CD4-positive, alpha-beta T cell treated with Interleukin-4 for 4 hours (primary cell): ENCODE measurements at places on chromosomes 7 and 10.

DNA sequence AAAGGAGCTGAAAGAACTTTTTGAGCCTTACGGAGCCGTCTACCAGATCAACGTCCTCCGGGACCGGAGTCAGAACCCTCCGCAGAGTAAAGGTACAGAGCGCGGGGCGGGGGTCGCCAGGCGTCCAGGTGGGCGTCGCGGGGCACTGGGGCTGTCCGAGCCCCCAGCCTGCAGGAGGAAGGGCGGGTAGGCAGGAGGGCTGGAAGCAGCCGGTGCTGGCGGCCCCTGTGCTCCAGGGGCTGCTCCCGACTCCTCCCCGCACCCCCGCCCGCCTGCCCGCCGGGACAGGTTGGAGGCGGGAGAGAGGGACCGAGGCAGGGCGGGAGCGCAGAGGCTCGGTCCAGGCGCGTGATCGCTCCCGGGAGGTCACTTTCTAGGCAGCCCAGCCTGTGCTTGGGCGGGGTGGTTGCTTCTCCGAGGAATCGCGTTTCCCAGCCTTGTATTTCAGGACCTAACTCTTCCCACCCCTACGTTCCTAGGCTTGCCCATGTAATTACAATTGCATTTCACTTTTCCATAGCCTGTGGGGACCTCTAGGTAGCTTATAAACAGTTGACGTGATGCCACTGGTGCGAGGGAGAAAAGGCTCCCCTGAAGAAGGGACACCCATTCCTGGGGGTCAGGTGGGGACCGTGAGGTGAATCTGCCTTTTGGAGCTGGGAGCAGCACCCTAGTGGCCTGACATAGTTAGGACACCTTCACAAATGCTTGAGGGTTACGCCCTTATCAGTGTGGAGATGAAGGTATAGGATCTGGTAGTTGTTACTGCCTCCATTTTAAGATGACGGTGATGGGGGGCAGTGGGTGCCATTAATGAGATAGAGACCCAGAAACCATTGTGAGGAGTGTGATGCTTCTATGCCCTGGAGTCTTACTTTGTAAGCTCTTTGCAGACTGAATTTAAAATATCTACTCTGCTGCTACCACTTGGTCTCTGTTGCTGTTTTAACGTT lies 148.2 kb downstream of the CELF2 start:
- peak; percentile 91 for DNase-seq

DNA sequence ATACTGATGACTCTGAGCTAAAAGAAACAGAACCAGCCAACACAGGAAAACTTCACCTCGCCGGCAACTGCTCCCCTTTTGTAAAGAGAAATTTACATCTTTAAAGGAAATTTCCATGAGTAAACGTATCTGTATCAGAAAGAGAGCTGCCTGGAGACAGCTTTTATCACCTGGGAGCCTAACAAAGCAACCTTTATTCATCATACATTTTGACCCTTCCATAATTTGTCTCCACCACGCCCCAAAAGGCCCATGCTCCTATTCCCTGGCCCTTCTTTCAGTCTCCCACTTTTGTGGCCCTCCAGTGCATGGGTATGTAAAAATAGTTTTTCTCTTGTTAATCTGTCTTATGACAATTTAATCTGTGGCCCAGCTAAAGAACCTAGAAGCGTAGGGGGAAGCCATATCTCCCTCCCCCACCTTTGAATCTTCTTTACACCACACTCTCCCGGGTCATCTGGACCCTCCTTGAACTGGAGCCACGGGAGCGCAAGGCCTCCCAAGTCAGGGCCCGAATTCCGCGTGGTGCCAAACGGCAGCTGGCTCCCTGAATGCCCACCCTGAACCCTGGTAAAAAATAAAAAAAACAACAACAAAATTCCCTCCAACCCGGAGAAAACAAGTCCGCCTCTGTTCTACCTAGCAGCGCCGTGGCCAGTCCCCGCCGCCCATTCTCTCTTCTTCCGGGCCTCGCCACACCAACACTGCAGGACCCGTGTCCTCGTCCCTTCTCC lies 15.4 kb upstream of the FKBP9 start:
- no peak for DNase-seq

DNA sequence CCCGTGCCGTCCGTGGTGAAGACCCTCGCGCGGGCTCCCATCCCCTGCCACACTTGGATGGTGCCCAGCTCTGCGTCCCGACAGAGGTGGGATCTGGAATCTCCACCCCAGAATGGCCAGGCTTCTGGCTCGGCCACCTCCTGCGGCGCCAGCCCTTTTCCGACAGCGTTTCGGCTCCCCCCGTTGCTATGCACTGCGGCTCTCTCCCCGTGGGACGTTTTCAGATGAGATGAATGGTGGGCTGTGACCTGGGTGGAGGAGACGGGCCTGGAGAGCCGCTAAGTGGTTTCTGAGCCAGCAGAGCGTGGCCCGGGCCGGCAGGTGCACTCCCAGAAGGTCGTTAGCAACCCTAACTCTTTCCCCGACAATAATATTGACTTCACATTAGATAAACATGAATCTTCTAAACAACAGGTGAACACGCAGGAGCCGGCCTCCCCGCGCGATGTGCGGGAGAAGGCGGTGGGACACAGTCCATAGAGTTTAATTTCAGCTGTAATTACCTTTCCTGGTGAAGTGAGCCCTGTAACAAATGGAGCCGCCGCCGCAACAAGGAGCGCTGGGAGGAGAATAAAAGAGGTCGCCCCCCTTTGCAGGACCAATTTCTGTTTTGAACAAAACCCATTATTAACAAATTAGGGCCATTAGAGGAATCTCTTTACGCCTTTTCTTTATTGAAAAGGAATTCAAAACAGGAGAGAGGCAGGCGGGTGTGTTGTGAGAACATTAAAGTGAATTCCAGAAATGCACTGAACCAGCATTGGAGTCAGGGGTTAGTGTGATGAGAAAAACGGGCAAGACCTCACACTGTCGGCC lies 294.3 kb upstream of the PFKP start:
- no peak for DNase-seq

- DNase-seq, result no peak
Observed at GRCh38 chr10:86057708-86058107, 308.9 kb downstream of the GRID1 start.

DNA sequence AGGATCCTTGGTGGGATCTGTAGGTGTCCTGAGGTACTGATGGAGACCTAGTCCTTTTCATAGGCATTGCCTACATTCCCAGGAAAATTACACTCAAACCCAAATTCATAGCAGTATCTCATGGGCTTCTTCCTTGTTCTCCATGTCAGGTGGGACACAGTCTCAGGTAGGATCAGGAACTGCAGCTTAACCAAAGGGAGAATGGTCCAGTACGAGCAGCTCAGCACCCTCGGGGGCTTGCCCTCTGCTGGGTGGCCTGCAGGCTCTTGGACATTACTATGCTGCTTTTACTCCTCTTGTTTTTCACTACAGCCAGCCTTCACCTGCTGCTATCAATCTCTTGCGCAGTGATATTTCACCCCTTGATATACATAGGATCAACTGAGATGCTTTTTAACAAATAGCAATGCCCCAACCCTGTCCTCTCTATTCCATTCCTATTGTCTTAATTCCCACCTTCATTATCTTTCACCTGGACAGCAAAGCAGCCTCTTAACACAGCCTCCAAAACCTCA lies 28.6 kb downstream of the PLA2G12B start:
- no peak for DNase-seq

DNA sequence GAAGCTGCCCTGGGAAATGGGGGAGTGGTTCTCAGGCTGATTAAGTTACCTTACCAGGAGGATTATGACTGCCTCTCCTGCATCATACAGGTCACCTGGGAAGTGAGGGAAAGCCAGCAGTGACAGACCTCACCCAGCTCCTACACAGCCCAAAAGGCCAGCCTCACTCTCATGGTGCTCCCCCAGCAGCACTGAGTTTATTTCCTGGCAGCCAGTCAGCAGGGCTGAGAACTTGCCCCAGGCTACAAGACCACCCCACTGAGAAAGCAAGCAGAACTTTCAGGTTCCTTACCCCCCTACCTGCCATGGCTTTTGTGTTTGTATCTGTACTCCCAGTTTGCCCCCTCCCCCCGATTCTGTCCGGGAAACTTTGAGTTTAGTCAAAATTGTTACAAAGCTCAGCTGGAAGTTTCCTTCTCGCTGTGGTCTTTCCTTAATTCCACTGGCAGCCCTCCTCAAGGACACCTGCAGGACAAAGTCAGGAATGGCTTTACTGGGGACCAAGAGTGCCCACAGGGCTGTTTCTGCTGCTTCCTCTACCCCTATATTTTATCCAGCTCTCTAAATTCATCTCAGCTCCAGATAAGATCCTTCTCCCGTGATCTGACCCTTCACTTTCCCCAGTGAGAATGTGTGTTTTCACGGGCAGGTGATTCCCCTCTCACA lies 649.8 kb upstream of the MBL2 start:
- DNase-seq, result no peak

DNA sequence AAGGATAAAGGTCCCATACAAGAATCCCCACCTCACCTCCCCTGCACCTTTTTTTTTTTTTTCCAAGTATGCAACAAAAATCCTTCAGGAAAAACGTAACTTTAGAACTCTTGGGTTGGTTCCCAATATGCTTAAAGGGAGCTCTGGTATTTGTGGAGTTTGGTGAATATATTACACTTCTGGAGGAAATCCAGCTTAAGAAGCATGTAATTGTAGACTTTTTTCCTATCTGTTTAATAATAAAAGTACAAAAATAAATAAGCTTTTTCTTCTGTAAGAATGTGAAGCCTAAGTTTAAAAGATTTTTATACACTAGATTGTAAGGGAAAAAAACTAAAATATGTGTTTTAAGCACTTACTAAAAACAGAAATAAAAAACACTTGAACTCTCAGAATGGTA lies 102.3 kb downstream of the SORBS1 start:
- no peak for DNase-seq

GRCh38 chr10:13206546-13207443 lies 27.4 kb downstream of the UCMA start:
- DNase-seq, result no peak

DNA sequence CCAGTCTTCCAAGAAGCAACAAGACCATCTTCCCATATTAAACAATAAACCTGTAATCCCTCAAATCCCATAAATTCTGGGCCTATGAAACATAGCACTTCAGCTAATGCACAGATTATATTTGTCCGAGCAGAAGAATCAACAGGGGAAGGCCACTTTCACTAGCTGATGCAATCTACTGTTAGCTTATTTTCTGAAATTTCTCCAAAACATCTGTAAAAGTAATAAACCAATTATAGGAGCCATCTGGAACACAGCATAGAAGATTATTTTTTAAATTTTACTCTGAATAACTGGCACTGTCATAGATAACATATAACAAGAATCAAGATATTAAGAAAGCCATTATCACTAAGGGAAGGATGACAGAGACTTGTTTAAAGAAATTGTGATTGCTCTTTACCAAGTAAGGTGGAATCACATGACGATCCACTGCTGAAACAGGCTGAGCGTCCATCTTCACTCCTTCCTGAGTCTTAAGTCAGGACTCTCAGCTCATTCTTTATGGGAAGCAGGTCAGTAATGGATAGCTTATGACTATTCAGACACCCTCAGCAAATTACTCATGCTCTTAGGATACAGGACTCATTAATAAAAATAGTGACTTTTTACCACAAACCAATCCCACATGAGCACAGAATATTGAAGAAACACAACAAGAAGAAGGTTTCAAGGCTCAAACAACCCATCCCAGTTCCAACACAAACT lies 719.5 kb downstream of the XPNPEP1 start:
- no peak for DNase-seq

DNA sequence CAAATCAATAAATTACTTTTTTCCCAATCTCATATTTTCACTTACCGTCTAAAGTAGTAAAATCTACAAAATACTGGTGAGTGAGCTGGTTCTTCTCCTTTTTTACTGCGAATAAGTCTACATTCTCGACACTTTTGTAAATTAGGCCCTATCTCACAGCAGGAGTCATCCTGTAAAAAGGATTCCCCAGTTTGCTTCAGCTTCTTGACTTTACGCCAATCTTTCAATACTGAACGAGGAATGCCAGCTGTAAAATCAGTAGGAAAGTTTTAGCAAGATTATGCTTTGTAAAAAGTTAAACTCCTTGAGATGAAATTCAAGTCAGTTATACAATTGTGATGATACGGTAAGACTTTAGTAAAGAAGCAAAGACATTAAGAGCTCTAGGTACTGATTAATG lies 67.3 kb downstream of the NRBF2 start:
- DNase-seq, result no peak

GRCh38 chr7:103123529-103123928 lies 25.4 kb downstream of the NAPEPLD start:
- no peak for DNase-seq
